ENCODE measurements at places on chromosomes 11 and 22. TPM values are rescaled to one million over a fixed set of nuclear protein-coding genes. Genes with fewer than 3 reads are reported as not detected.

DNA sequence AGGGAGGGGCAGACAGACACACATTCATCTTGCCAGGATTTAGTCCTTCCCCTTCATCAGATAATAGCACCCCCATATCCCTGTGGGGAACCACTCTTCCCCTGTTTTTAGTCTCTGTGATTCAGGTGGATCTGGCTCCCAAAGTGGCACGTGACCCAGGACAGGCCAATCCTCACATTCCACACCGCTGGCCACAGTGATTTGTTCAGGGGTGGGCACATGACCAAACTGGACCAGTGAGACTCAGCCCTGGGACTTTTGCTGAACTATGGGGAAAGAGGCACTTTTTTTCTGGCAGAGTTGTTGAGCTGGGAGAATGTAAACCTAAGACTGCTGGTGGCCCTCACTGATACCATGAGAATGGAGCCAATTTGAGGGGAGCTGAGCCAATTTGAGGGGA, 19.1 kb upstream of the KCNJ11 start:
- no peak overlapping the region for H3K4me3 ChIP-seq
- H3K27ac ChIP-seq, result no peak overlapping the region
- ATAC-seq, result peak; percentile 29
- no peaks in the 10 kb centered on the region for H3K27me3 ChIP-seq
- no peaks in the 10 kb centered on the region for H3K4me1 ChIP-seq

DNA sequence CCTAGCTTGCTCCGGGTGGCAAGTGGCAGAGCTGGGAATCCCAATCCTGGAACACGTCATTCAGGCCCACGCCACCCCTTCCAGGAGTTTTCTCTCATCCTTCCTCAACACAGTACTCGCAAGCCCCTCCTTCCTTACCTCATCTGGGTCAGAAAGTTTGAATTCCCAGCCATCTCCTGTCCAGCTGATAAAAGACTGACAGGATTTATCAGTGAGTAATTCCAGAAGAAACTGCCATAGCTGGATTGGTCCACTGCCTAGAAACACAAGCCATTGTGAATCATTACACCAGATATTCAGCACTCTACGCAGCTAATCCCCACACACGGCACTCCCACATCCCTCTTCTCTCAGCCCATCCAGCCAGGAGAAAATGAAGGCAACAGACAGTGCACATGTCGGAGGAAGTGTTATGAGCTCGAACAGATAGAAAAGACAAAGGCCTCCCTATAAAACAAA, 124.0 kb downstream of the ETS1 start:
- H3K36me3 ChIP-seq, result peaks cover 100% of the 10 kb centered on the region
- peak overlapping the region; percentile 99 for H3K4me3 ChIP-seq
- ATAC-seq, result no peak
- H3K27ac ChIP-seq, result peak overlapping the region; percentile 100
- no peaks in the 10 kb centered on the region for H3K27me3 ChIP-seq

DNA sequence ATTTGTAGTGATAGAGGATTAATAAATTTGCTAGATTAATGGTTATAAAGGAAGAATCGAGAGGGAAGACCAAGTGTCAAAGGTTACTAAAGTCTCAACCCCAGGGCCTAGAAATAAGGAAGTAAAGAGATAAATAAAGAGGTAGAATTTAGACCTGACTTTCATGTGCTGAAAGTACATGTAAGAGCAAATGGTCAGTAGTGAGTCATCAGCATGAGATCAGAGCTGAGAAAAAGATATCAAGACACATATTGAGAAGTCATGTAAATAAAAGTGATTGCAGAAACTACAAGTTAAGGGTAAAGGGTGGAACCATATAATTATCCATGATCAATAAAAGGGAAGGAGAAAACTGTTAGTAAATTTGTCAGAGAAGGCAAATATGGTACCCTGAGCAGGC, 1.4 kb upstream of the OR8B8 start:
- no peaks in the 10 kb centered on the region for H3K36me3 ChIP-seq
- no peak for ATAC-seq
- H3K4me1 ChIP-seq, result no peaks in the 10 kb centered on the region
- H3K27ac ChIP-seq, result no peak overlapping the region

GRCh38 chr11:55793321-55793720, 2.0 kb upstream of the OR5D14 start:
- H3K27ac ChIP-seq, result no peak overlapping the region
- H3K27me3 ChIP-seq, result no peaks in the 10 kb centered on the region
- H3K4me3 ChIP-seq, result no peak overlapping the region
- no peaks in the 10 kb centered on the region for H3K4me1 ChIP-seq
- no peaks in the 10 kb centered on the region for H3K36me3 ChIP-seq

DNA sequence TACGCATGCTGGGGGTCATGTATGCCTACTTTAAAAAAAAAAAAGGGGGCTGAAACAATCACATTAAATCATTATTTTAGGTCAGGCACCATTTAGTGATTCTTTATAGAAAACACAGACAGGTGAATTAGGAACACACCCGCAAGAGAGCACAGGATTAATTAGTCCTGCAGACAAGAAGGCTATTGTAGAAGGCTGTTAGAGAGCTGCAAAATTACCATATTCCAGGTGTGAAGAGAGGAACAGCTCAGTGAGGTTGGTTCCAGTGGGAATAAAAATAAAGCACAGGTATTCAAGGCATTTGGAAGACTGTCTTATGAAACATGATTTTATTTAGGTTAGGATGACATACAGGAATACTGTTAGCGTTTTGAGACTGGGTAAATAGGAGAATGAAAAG, 649.1 kb downstream of the OPCML start:
- no peak overlapping the region for H3K4me3 ChIP-seq
- no peak for ATAC-seq
- H3K27ac ChIP-seq, result no peak overlapping the region
- H3K4me1 ChIP-seq, result no peaks in the 10 kb centered on the region
- H3K27me3 ChIP-seq, result peaks cover 13% of the 10 kb centered on the region

- no peaks in the 10 kb centered on the region for H3K4me1 ChIP-seq
- peak overlapping the region; percentile 28 for H3K27ac ChIP-seq
- H3K36me3 ChIP-seq, result no peaks in the 10 kb centered on the region
- ATAC-seq, result peak; percentile 57
- H3K4me3 ChIP-seq, result no peak overlapping the region
- H3K27me3 ChIP-seq, result peaks cover 20% of the 10 kb centered on the region
Measured at GRCh38 chr11:134052395-134052987, 16.4 kb upstream of the JAM3 start.

DNA sequence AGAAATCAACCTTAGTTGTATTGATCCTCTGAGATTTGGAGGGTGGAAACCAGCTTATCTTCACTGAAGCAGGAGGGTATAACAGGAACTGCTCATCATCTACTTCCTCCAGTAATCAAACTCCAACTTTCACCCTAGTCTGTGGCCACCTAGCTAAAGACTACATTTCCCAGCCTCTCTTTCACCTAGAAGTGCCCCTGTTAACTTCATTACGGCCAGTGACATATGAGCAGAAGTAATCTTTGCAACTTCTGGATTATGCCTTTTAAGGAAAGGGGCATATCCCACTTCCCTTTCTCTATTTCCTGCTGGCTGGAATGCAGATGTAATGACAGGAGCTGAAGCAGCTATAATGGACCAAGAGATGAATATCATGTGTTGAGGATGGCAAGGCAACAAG, 7.6 kb upstream of the VPS37C start:
- H3K27me3 ChIP-seq, result no peaks in the 10 kb centered on the region
- H3K4me3 ChIP-seq, result no peak overlapping the region
- no peaks in the 10 kb centered on the region for H3K36me3 ChIP-seq
- peaks cover 20% of the 10 kb centered on the region for H3K4me1 ChIP-seq
- ATAC-seq, result no peak

- no peak for ATAC-seq
- peaks cover 77% of the 10 kb centered on the region for H3K36me3 ChIP-seq
- peaks cover 52% of the 10 kb centered on the region for H3K4me1 ChIP-seq
- H3K27ac ChIP-seq, result peak overlapping the region; percentile 48
- no peaks in the 10 kb centered on the region for H3K27me3 ChIP-seq
Measured at GRCh38 chr22:38214302-38215056, 12.7 kb downstream of the MAFF start.

DNA sequence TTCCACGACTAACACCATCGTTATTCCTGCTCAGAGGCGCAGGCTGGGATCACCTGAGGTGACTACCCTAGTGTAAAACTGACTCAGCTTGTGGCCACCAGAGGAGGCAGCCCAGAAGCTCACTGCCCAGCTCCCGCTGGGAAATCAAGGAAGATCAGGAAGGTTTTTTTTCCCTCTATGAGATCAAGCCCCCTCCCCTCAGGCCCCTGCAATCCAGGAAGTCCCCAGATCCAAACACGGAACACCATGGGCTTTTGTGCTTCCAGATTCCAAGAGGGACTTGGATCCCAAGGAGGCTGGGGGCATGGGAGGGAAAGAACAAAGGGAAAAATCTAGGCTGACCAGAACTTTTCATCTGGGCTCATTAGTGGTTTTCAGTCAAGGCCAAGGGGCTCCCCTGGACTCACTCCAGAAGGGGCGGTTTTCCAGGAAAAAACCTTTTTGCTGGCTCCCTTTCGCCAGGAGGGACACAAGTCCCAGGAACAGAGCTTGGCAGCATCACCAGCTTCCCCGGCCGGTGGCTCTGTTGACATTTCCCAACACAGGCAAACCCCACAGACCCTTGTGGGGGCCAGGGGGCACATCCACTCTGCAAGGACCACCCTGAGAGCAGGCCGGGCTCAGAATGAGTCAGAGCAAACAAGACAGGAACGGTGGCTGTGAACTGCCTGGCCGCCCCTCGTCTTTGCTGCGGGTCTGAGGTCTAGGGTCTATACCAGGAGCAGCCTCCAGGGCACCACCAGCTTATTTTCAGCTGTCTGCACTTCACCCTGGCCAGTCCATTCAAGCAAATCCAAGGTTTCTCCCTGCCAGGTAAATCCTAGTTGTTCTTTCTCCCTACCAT, 36.8 kb downstream of the MYH9 start:
- no peak for ATAC-seq
- H3K4me3 ChIP-seq, result peak overlapping the region; percentile 74
- peak overlapping the region; percentile 92 for H3K27ac ChIP-seq
- no peaks in the 10 kb centered on the region for H3K27me3 ChIP-seq
- peaks cover 47% of the 10 kb centered on the region for H3K4me1 ChIP-seq

GRCh38 chr22:49735411-49735900, 92.2 kb downstream of the BRD1 start:
- no peaks in the 10 kb centered on the region for H3K4me1 ChIP-seq
- no peak for ATAC-seq
- no peak overlapping the region for H3K4me3 ChIP-seq
- no peak overlapping the region for H3K27ac ChIP-seq
- H3K36me3 ChIP-seq, result no peaks in the 10 kb centered on the region
- peaks cover 45% of the 10 kb centered on the region for H3K27me3 ChIP-seq

DNA sequence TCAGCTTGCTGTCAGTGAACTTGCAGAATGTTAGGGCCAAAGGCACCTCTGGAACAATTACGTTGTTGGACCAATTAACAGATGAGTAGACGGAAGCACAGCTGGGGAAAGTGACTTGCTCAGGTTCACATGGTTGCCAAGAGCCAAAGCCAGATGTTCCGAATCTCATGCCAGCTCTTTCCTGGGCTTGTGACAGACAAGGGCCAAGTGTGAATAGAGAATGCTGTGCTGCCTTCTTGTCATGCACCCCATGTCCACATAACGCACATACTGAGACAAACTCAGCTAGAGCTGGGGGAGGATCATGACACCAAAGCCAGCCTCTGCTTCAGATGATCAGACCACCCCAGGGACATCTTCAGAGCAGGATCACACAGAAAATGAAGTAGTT, 616.3 kb downstream of the INSC start:
- H3K27ac ChIP-seq, result no peak overlapping the region
- ATAC-seq, result no peak

DNA sequence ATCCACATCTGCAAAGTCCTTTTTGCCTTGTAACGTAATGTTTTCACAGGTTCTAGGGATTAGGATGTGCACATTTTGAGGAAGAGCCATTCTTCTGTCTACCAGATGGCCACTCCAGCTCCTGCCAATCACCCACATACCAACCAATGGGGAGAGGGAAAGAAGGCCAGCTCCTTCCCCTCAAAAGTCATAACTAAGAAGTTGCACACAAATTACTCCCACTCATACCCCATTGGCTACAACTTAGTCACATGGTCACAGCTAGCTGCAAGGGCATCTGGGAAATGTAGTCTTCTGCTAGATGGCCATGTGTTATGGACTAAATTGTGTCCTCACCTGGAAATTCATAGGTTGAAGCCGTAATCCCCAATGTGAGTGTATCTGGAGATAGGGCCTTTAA, 15.4 kb upstream of the MYOD1 start:
- no peaks in the 10 kb centered on the region for H3K36me3 ChIP-seq
- H3K4me1 ChIP-seq, result no peaks in the 10 kb centered on the region
- peak; percentile 43 for ATAC-seq
- no peak overlapping the region for H3K27ac ChIP-seq

- no peaks in the 10 kb centered on the region for H3K36me3 ChIP-seq
- no peak overlapping the region for H3K4me3 ChIP-seq
- H3K27ac ChIP-seq, result no peak overlapping the region
Measured at GRCh38 chr11:34242037-34242625, 115.7 kb downstream of the ABTB2 start.

DNA sequence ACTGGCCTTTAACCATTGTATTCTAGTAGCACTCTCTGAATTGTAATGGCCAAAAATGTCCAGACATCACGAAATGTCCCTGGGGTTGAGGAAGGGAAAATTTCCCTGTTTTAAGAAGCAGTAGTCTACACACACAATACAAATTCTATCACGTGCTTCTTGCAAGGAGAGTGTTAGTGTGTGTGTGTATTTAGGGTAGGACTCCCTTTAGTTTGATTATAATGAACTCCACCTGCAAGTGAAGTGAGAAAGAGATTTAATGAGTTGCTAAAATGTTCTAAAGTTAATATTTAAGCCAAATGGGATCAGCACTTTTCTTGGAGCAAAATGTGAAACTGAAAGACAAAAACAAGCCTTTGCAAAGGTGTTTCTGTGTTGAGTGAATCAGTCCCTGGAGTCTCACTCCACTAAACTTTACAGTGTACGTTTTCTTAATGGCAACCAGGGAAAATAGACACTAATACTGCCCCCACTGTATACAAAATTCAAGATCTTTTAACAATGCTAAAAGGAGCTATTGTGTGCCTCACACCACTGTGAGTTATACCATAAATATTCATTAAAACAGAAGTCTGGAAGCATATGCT, 590.3 kb upstream of the TENM4 start:
- no peak overlapping the region for H3K27ac ChIP-seq
- no peaks in the 10 kb centered on the region for H3K4me1 ChIP-seq
- ATAC-seq, result no peak
- H3K36me3 ChIP-seq, result no peaks in the 10 kb centered on the region

The TSG101 gene
- 36.5 TPM for total RNA-seq

The SYCE3 gene
- 2.3 TPM for total RNA-seq

The CBLIF gene
- not detected for total RNA-seq

The THYN1 gene
- total RNA-seq, result 81.0 TPM

The PIH1D2 gene
- 0.54 TPM for total RNA-seq

The C2CD2L gene
- 16.5 TPM for total RNA-seq

The TRIM68 gene
- total RNA-seq, result 7.9 TPM

The OR8J1 gene
- total RNA-seq, result not detected

The MIOX gene
- 0.53 TPM for total RNA-seq

The OR51B4 gene
- not detected for total RNA-seq

The EML3 gene
- total RNA-seq, result 130 TPM
